ENCODE measurements at places on chromosomes 5 and 9.

- DNase-seq: no peak
Observed at GRCh38 chr9:16744394-16744793, 126.1 kb downstream of the BNC2 start.

GRCh38 chr5:14143841-14144585 lies 871 bp downstream of the TRIO start:
- no peak for DNase-seq

DNA sequence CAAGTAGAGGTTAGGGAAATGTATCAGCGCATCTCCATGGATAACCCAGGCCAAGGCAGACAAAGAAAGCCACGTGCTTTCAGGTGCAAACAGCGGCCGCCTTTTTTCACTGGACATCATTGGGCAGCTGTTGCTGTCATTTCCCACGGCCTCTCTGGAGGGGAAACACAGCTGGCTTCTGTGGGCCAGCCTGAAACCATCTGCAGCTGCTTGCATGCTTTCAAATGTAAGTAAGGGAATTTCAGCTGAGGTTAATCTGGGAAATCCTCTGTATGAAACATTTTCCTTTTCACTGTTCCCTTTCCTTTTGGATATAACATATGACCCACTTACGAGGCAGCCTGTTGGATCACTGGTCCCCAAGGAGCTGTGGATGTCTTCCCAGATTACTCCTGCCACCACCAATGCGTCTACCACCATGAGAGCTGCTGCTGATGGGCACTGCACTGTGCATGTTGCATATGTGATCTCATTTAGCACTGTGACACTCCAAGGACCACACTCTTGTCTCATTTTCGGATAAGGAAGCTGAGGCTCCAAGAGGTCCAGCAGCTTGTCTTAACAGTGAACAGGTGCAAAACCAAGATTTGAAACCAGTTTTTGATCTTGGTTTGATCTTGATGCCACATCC lies 106.3 kb downstream of the C9orf152 start:
- DNase-seq: no peak

DNA sequence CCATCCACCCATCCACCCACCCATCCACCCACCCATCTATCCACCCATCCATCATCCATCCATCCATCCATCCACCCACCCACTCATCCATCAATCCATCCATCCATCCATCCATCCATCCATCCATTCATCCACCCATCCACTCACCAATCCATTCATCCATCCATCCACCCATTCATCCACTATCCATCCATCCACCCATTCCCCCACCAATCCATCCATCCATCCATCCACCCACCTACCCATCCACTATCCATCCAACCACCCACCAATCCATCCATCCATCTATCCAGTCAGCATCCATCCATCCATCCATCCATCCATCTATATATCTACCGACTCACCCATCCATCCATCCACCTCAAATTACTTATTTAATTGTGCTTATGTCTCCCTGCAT lies 36.9 kb upstream of the PHYKPL start:
- no peak for DNase-seq

DNA sequence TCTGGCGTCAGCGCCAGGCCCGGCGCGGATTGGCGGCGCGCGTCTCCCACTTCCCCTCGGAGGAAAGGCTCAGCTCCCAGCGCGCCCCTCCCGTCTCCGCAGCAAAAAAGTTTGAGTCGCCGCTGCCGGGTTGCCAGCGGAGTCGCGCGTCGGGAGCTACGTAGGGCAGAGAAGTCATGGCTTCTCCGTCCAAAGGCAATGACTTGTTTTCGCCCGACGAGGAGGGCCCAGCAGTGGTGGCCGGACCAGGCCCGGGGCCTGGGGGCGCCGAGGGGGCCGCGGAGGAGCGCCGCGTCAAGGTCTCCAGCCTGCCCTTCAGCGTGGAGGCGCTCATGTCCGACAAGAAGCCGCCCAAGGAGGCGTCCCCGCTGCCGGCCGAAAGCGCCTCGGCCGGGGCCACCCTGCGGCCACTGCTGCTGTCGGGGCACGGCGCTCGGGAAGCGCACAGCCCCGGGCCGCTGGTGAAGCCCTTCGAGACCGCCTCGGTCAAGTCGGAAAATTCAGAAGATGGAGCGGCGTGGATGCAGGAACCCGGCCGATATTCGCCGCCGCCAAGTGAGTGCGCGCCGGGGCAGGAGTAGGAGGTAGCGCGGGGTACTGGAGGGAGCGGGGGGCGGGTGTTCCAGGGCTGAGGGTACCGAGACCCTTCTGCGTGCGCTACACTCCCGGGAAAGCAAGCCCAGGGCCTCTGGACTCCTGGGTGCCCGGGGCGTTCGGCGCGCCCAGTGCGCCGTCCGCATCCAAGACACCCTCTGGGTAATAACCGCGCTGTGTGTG lies at the start of gene MSX2:
Gene MSX2, plus strand, starts transcription at position 99 of the 777 bp plus-strand sequence. Its CDS starts 78 bp downstream, at position 177.
- no peak for DNase-seq

GRCh38 chr9:6552033-6552432 lies 93.5 kb downstream of the GLDC start:
- DNase-seq: no peak

GRCh38 chr5:102986074-102986473 lies 133.9 kb downstream of the GIN1 start:
- DNase-seq: no peak

- DNase-seq: no peak
Observed at GRCh38 chr5:56737002-56737621, 78.2 kb upstream of the MAP3K1 start.

GRCh38 chr5:137019229-137019628 lies 479.9 kb downstream of the SPOCK1 start:
- DNase-seq: no peak

DNA sequence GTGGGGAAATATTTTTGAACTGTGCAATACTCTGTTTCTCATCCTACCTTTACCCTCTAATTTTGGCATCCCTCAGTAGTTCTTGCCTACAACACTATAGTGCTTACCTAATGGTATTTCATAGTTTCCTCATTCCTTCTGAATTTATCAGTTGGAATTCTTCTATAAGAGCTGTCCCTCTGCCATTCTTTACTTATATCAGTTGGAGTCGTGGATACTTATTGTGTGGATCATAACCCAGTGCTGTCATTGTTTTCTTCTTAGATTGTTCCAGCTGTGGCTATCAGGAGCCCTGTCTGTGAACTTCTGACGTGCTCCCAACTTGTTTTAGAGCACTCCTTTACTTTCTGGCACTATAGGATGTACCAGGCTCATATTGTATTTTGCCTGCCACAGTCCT lies 146.1 kb upstream of the OTULINL start:
- no peak for DNase-seq

DNA sequence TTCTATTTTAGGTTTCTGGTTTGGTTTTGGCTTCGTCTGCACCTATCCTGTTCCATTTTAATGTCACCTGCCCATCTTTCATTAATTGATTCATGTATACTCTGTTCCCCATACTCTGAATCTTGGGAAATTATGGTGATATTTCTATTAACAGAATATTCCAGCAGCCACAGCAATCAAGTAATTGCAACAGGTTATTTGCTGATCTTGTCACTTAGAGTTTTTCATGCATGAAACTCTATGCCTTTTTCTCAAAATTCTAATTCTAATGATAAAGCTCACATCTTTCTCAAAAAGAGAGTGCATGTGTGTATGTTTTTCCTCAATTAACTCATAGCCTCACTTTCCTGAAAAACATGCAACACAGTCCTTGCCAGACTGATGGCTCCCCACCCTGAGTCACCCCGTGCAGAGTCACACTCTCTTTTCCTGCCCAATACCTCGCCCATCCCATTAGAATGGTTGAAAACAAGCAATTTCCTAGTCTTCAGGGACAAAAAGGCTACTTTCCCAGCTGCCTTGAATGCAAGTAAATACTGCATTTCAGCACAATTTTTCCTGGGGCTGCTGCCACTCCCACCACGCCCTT lies 15.6 kb downstream of the GFRA3 start:
- DNase-seq: no peak

- no peak for DNase-seq
Observed at GRCh38 chr5:72070529-72070928, 36.7 kb upstream of the MAP1B start.

GRCh38 chr9:81461196-81461595 lies 228.2 kb downstream of the TLE1 start:
- no peak for DNase-seq

Measured in iPS DF 6.9 (cell line).